Right cardiac atrium (tissue), 5 donors: ENCODE measurements at places on chromosomes 4 and X.

DNA sequence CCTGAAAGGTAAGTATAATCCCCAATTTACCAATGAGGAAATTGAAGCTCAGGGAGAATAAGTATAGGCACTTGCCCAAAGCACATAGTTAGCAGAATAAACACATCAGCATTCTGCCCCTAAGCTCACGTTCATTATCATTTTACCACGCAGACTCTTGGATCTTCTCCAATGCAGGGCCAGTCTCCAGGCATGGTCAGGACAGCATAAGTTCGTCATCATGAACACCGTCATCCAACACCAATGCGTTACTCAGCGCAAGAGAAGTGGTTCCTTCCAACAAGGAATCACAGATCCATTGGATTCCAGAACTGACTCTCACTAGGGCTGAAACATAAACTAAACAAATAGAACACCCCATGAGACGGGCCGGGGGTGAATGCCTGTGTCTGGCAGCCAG is 86.5 kb upstream of the GPM6B start:
- DNase-seq: no peak

DNA sequence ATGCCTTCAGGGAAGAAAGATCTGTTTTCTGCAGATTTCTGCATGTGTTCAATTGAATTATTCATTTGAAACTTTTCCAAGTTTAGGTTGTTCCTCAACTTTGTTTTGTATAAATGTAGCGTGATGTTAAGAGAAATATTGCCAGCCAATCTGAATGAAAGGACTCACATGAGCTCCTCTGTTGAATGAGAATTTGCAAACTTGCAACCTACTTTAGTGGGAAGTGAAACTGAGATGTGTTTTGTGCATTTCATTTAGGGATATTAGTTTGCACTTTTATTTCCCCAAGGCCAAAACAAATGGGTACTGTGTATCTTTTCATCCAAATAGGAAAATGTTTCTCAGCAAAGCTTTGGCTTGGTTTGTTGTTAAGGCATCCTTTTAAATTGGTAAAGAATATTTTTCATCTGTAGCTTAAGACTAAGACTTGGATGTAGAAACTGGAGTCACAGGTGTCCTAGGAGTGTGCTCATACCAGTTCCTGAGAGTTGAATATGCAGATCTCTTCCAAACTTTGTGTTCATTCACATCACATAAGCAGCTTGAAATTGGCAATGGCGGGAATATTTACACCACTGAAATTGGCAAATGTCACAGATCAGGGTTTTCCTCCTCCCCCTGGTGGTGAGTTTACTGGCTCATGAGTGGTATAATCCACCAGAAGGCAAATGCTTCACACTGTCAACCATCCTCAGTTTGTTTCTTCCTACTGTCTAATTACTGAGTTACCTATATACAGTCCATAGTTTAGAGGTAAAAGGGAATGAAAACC is 193.6 kb upstream of the BANK1 start:
- no peak for DNase-seq

DNA sequence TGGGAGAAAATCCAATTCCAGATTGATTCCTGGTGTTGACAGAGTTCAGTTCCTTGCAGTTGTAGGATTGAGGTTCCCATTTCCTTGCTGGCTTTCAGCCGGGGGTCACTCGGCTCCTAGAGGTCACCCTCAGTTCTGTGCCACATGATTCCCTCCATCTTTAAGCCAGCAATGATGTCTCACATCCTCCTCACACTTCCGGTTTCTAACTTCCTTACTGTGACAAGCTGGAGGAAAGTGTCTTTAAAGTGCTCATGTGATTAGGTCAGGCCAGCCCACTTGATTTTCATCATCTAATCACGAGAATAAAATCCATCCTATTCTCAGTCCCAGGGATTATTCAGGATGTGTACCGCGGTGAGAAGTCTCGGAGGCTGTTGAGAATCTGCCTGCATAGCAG is 19.4 kb upstream of the SMIM31 start:
- no peak for DNase-seq

DNA sequence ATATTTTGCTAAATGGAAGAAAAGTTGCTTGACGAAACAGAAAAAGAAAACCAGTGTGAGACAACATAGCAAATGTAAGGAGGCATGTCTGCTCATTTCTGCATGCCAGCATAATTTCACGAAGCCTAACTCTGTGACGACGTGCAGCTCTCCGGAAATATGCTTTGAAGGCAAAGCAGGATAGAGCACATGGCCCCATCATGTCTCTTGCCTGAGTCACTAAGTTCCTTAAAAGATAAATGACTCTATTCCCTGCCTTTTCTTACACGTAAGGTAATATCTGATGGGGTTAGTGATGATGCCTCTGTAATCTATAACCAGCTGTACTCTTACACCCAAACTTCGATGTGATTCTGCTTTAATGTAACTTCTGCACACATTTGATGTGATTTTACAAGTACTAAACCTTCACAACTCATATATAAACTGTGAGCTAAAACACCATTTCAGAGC is 64.5 kb downstream of the ANXA3 start:
- DNase-seq: no peak

- no peak for DNase-seq
These were observed 98.7 kb upstream of the DDIT4L start for GRCh38 chr4:100288811-100289529.

DNA sequence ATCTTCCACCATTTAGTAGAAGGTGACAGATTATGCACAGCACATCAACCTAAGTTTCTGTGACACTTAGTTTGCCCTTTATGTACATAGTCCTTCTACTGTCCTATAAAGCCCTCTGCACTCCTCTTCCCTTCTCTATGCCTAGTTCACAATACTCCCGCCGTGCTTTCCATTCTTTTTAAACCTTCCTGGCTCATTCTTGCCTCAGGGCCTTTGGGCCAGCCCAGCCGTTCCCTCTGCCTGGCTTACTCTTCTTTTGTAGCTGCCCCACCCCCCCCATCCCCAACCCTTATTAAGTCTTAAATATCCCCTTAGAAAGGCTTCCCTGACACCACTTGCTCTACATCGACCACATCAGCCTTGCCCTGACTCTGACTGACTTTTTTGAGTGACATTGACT is 33.0 kb downstream of the SGMS2 start:
- no peak for DNase-seq

- no peak for DNase-seq
These were observed 17.2 kb upstream of the POLA1 start for GRCh38 chrX:24676403-24677024.

DNA sequence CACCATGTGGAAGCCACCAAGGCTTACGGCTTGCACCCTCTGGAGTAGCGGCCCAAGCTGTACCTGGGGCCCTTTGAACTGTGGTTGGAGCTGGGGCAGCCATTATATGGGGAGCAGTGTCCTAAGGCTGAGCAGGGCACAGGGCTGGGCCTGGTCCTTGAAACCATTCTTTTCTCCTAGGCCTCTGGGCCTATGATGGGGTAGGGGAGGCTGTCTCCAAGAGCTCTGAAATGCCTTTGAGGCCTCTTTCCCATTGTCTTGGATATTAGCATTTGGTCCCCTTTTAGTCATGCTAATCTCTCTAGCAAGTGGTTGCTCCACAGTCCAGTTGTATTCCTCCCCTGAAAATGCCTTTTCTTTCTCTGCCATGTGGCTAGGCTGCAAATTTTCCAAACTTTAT is 96.4 kb upstream of the ARX start:
- no peak for DNase-seq

DNA sequence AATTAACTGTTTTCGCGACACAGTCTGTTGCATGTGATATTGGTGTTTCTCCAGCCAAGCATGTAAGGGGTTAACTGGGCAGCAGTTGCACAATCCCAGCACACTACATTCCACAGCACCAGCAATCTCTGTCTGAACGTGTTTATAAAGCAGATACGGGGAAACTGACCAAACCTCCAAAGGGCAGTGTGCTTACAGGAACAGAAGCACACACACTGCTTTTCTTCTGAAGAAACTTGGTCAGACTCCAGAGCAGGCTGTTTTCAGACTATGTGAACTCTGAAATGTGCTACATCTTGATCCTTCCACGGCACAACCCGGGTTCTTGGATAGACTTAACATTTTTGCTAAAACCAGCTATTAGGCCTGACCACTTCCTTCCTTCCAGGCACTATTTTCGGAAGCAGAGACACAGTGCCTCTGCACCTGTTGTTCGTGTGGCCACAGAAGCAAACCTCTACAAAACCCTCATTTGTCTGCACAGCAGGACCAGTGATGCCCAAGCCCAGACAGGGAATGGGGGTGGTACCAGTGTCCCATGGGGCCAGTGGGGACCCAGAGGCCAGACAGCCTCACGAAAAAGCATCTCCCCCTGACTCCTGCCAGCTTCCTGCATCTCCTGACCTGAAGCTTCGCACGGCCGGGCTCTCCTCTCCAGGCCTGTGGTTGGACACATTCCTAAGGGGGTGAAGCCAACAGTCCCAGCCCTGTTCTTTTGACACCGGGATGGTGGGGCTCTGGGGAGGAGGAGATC is 90.1 kb downstream of the IRF2 start:
- no peak for DNase-seq

DNA sequence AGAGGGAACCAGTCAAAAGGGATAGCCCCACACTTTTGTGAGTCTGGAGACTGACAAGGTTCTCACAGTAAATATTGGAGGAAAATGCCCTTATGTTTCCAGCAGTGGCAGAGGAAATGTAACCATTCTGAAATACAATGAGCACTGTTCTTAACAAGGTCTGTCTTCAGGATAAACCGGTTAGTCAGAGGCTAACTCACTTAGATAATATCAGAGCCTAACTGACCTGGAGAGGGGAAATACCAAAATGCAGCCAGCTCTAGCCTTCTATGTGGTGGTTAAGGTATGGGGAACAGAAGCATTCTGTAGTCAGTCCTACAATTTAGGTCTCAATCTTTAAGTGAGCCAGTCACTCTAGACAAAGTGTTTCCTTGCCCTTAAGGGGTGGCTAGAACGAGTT is 70.8 kb downstream of the TBCK start:
- DNase-seq: no peak

DNA sequence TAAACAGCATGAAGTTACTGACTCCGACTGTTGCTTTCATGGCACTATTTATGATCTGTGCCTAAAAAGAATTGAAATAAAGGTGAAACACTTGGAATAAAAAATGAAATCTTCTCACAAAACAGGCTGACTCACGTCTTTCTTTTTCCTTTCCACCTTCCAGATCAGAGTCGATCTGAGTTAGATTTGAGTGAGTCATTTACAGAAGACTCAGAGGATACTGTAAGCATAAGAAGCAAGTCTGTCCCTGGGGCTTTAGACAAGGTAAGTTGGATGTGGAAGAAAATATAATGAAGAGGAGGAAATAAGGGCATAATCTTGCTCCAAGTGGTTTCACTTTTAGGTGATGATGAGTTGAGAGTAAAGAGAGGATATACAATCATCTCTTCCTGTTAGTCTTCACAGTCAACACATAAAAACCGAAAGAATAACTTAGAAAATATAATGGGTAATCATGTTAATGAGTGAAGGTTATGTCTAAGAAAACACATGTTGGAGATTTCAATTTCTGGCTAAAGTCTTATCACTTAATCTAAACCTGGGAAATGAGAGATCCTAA is 89.7 kb downstream of the SYTL5 start:
- no peak for DNase-seq

DNA sequence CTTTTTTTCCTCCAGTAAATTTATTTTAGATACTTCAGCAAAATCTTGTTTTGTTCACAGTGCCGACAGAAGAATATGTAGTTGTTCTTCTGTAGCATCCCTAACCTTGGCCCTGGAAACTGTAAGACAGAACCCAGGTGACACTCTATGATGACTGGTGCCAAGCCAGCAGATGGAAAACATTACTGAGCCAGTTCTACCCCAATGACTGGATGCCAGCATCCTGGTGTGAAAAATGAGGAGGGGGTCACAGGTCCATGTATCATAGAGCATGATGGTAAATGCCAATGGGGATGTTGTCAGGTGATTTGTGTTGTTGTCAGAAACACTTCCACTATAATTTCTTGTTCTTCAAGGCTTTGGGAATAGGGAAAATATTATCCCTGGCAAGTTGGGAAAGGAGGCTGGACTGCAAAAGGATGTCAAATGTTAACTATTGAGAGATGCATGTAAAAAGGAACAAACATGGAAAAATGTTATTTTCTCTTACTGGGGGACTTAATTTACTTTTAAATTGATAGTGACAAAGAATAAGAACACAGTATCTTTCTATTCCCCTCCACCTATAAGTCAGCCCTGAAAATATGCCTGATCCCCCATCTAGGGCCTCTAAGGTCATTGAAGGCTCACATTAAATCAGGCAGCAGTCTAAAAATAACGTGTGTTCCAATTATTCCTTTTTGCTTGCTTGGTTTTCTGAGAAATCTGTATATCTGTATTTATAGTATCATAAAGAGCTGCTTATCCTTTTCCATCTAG is 159.8 kb downstream of the RASL11B start:
- DNase-seq: no peak

GRCh38 chr4:188032170-188032569 is 36.6 kb downstream of the ZFP42 start:
- DNase-seq: no peak

- no peak for DNase-seq
These were observed 27.7 kb upstream of the CEP135 start for GRCh38 chr4:55921093-55921492.

DNA sequence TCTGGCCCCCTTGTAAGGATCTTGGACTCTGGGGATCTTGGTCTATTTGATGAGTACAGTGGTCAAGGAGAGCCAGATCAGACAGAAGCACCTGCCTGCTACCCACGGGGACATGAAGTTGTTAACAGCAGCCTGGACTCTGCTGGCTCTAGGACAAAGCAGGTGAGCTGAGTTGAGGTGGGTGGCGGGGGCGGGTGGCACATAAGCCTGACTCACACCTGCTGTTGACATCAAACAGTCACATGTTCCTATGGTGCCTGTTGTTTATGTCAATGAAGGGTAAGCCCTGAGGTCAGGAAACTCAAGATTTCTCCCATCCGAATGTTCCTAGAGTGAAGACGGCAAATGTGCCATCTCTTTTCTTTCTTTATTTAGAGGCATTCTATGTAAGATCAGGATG is 50.1 kb upstream of the CLNK start:
- no peak for DNase-seq

DNA sequence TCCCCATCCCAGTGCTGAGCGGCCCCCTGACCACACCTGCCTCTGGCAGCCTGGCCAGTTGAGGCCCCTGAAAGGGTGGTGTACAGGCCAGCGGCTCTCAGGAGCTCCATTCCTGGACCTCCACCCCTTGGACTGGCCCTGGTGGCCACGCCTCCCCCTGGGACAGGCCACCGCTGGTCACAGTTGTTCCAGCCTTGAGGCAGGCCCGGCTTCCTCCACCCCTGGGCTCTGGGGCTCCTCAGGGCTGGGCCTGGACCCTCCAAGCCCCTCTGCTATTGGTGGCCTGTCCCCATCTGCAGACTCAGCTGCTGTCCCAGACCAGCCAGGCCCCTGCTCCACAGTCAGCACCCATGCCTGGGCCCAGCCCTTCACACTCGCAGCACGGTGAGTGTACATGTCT is 93.2 kb upstream of the NKX1-1 start:
- no peak for DNase-seq
